ENCODE measurements at places on chromosomes 12 and 14. TPM values are rescaled to one million over a fixed set of nuclear protein-coding genes. Genes with fewer than 3 reads are reported as not detected.

DNA sequence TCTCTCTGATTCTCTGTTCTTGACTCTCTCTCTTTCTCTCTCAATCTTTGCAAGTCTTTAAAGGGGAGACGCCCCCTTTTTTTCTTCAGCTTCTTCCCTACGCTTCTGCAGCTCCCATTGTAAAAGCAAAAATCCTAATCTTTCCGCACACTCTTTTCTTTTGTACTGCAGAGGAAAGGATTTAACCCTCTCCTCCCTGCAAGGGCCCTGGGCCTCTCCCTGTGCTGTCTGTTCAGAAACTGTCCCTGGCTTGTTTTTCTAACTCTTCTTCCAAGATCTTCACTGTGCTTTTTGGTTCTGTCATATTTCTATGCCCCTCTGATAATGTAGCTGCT, 10.9 kb upstream of the SALL2 start:
- DNase-seq: no peak

GRCh38 chr14:63988579-63988978, 135.8 kb downstream of the SYNE2 start:
- DNase-seq: no peak

GRCh38 chr14:103718572-103718971, 3.0 kb downstream of the ZFYVE21 start:
- no peak for DNase-seq

DNA sequence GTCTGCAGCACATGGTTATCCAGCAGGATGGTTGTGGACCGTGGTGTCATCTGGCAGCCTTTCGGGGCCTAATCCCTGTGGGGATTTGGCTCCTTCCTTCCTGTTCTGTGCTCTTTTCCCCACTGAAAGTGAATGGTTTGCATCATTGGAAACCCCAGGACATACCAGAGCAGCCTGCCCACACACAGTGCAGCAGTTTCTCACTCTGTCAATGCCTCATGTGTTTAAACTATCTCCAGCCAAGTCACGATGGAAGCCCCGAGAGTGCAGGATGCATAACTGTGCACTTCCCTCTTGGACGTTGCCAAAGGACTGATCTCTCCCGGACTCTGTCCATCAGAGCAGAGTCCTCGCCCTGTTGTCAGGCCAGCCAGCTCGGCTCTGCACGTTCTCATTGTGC, 29.0 kb upstream of the AMN start:
- DNase-seq: no peak

DNA sequence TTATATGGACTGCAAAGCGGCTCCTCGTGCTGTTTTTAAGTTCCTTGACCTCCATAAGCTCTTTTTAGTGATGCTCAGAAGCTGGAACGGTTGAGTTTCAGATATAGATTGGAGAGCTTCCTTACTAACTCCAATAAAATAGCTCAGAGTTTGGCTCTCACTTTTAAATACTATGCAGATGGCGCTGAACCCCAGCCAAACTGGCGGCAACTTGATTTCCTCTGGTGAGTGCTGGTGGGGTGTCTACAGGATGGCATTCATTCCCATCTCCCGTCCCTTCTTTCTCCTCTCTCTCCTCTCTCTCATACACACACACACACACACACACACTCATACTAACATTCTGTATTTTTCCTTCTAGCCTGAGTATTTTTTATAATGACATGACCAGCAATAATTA, 346.3 kb downstream of the ETNK1 start:
- no peak for DNase-seq

- no peak for DNase-seq
Measured at GRCh38 chr12:54033106-54033979, 493 bp downstream of the HOXC5 start.

- DNase-seq: no peak
Measured at GRCh38 chr14:99534863-99535262, 53.7 kb downstream of the CCNK start.

DNA sequence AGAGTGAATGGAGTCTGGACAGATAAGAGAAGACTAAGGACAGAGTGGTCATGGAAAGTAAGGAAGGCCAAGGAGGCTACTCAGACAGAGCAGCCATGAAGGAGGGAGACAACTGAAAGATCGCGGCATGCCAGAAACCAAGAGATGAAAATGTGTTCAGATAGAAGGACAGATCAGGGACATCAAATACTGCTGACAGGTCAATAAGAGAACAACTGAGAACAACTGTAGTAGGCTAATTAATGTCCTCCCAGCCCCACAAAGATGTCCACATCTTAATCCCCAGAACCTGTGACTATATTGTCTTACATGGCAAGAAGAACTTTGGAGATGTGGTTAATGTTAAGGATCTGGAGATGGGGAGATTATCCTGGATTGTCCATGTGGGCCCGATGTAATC, 15.0 kb upstream of the HELB start:
- no peak for DNase-seq

DNA sequence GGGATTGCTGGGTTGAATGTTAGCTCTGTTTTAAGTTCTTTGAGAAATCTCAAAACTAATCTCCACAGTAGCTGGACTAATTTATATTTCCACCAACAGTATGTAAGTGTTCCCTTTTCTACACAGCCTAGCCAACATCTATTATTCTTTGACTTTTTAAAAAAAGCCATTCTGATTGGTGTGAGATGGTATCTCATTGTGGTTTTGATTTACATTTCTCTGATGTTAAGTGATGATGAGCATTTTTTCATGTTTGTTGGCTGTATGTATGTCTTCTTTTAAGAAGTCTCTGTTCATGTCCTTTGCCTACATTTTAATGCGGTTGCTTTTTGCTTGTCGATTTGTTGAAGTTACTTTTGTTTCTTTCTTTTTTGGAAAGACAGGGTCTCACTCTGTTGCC, 301.1 kb upstream of the OR4E1 start:
- DNase-seq: no peak

FGF6 gene
- not detected for polyA plus RNA-seq

RTL1 gene
- polyA plus RNA-seq: 0.03 TPM

FBXL14 gene
- polyA plus RNA-seq: 10.9 TPM

DPY19L2 gene
- polyA plus RNA-seq: 65.5 TPM

KRT71 gene
- polyA plus RNA-seq: not detected

All from left renal cortex interstitium (tissue), 4 donors.